ENCODE measurements at places on chromosomes 5 and 9. TPM values are rescaled to one million over a fixed set of nuclear protein-coding genes. Genes with fewer than 3 reads are reported as not detected.

DNA sequence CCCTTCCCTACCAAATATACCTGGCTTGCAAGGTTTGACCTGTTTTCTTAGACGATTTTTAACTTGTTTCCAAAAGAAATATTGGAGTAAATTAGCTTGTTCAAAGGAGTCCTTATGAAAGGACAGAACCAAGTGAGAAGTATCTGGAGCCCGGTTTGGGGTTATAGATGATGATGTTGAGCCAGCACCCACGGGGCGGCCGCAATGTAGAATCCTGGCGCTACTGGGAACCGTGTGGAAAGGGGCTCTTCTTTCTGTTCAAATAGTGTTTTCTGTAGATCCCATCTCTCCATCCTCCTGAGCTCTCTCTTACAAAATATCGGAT lies 517 bp upstream of the EXOSC2 start:
- peaks cover 11% of the 10 kb centered on the region for H3K27me3 ChIP-seq
- no peak for DNase-seq
- H3K4me1 ChIP-seq = peaks cover 54% of the 10 kb centered on the region

The STPG3 gene
- not detected for total RNA-seq

DNA sequence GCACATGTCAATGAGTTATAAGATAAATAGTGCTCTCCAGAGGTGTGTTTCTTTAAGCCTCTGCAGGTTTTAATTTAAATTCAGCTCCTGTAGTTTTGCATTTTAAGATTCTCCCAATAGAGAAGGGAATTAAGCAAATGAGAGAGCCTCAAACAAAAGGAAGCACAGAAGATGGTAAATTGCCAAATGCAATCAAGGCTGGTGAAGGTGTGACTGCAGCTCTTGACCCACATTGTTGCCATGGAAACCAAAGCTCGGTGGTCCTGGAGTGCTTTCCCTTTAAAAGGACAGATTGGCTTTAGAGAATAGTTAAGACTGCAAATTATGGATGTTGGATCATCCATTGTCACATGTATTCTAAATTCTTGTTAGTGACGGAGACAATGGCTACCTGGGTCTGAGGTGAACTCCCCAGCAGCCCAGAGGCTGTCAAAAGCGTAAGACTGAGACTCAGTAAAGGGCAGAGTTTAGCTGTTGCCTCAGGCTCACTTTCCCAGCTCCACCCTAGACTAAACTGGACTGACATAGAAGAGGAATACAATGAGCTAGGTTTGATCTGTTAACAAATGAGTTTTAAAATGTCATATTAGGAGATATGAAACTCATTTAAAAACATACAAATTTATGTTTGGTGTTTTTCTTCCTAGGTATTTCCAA lies 12.3 kb downstream of the GAPT start:
- H3K36me3 ChIP-seq = no peaks in the 10 kb centered on the region
- no peak overlapping the region for H3K4me3 ChIP-seq
- H3K27ac ChIP-seq = no peak overlapping the region
- no peak for DNase-seq
- H3K4me1 ChIP-seq = peaks cover 6% of the 10 kb centered on the region
- peaks cover 6% of the 10 kb centered on the region for H3K27me3 ChIP-seq

- no peak overlapping the region for H3K27ac ChIP-seq
- H3K27me3 ChIP-seq = no peaks in the 10 kb centered on the region
Observed at GRCh38 chr5:54616031-54616430, 98.5 kb downstream of the SNX18 start.

DNA sequence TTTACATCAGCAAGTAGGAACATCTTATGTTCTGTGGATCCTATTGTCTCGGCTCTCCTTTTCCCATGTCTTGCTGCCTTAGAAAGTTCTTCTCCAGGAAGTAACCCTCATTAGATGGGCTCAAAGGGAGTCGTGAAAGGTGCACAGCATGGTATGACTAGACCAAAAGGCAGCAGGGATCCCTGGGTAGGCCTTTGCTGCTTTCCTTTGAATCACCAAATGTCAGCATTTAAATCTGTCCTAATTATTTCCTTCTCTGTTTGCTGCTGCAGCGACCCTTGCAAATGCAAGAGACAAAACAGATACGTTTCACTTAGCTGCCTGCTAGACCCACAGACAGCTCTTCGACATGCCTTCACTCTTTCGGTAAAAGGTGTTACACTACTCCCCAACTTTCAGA lies 218.4 kb downstream of the ACTL7B start:
- no peak overlapping the region for H3K4me3 ChIP-seq
- H3K4me1 ChIP-seq = no peaks in the 10 kb centered on the region
- no peaks in the 10 kb centered on the region for H3K36me3 ChIP-seq
- no peak overlapping the region for H3K27ac ChIP-seq
- H3K27me3 ChIP-seq = no peaks in the 10 kb centered on the region
- no peak for DNase-seq
